ENCODE measurements at places on chromosomes 16 and 17. TPM values are rescaled to one million over a fixed set of nuclear protein-coding genes. Genes with fewer than 3 reads are reported as not detected.

GRCh38 chr17:47265983-47266541 is 12.4 kb downstream of the ITGB3 start:
- peak; percentile 45 for DNase-seq

DNA sequence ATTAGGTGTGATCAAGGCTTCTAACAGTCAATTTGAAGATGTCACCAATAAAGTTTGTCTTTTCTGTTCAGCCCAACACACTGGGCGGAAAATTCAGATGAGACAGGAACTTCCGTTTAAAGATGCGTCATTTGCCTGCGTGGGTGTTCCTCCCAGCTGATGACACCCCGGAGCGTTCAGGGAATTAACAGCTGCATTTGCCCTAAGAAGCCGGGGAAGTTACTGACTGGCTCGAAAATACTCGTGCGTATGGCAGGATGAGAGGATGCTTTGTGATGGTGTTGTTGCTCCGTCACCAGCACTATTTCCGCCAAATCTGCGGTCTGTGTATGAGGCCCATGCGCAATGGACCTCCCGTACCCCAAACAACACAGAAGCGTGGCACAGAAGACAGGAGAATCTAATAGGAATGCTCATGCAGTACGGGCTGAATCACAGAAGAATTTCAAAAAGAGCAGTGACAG is 11.9 kb upstream of the PVALEF start:
- DNase-seq: peak; percentile 12

DNA sequence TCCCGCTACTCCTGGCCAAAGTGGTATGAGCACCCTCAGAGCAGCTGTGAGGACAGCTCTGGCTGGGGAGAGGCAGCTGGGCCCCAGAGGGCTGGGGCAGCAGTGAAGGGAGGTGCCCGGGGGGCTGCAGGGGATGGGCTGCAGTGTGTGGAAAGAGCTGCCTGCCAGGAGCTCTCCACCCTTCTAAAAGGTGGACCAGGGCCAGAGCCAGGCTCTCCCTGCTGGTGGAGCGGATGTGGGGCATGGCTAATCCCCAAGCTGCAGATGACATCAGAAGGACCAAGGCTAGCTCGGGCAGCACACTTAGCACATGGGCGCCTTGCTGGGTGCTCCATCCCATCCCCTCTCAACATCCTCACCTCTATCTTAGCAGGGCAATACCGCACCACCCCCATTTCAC is 103.1 kb downstream of the SDK2 start:
- DNase-seq: peak; percentile 38

- DNase-seq: peak; percentile 50
These were observed 20.2 kb upstream of the GUCY2D start for GRCh38 chr17:7982173-7982572.

GRCh38 chr17:74433421-74434121 is 1.7 kb downstream of the GPRC5C start:
- DNase-seq: no peak

Gene FBXO39
- total RNA-seq: 0.92 TPM

GRCh38 chr17:8188263-8188839 is 1.6 kb downstream of the BORCS6 start:
- DNase-seq: no peak

GRCh38 chr17:66287911-66288310 is 14.5 kb upstream of the PRKCA start:
- DNase-seq: no peak

Gene GALK1
- total RNA-seq: 6.8 TPM

DNA sequence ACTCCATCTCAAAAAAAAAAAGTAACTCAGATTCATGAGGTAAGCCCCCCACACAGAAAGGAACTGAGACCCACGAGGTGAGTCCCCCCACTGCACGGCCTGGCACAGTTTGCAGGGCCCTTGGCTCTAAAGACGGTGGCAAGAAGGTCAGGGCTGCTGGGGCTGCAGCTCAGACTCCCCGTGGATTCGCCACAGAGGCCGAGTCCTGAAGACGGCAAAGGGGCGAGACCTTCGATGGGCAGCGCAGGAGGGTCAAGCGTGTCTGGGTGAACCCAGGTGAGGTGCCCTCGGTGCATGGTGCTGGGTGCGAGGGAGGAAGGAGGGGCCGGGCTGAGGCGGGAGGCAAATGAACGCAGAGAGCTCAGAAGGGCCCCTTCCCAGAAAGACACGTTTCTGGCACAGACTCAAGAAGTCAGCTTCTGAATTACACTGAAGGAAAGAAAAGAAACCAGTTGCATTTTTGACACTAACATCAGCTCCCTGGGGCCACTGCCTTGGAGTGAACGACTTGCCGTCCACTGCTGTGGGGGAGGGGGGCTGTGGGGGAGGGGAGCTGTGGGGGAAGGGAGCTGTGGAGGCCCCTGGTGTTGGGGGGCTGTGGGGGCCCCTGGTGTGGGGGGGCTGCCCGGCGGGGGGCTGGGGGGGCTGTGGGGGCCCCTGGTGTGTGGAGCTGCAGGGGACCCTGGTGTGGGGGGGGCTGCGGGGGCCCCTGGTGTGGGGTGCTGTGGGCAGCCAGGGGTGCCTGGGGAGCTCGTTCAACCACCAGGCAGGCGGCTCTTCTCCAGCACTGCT is 69.8 kb upstream of the METRNL start:
- no peak for DNase-seq

GRCh38 chr16:31487071-31487719 is 4.3 kb downstream of the SLC5A2 start:
- no peak for DNase-seq

DNA sequence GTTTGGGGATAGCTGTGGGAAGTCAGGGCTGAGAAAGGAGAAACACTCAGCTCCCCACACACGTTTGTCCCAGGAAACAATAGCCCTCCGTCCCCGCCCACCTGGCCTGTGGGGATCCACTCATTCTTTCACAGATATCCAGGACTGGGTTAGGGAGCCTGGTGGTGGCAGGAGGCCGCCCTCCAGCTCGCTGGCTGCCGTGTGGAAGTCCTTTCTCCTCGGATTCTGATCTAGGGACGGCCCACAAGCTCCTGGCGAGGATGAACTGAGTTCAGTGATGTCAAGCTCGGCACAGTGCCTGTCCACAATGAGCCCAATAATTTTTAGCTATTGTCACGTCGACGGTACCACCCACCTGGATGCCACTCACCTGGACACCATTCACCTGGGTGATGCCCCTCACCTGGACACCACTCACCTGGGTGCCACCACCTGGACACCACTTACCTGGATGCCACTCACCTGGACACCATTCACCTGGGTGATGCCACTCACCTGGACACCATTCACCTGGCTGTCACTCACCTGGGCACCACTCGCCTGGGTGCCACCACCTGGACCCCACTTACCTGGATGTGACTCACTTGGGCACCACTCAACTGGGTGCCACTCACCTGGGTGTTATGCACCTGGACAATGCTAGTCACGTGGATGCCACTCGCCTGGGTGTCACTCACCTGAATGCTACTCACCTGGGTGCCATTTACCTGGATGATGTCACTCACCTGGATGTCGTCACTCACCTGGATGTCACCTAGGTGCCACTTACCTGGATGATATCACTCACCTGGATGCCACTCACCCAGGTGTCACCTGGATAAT is 172.5 kb upstream of the FOXF1 start:
- DNase-seq: no peak

- no peak for DNase-seq
These were observed 11.5 kb downstream of the INPP5K start for GRCh38 chr17:1504866-1505265.

Gene PRAC2
- not detected for total RNA-seq

Gene CAPNS2
- 5.6 TPM for total RNA-seq

DNA sequence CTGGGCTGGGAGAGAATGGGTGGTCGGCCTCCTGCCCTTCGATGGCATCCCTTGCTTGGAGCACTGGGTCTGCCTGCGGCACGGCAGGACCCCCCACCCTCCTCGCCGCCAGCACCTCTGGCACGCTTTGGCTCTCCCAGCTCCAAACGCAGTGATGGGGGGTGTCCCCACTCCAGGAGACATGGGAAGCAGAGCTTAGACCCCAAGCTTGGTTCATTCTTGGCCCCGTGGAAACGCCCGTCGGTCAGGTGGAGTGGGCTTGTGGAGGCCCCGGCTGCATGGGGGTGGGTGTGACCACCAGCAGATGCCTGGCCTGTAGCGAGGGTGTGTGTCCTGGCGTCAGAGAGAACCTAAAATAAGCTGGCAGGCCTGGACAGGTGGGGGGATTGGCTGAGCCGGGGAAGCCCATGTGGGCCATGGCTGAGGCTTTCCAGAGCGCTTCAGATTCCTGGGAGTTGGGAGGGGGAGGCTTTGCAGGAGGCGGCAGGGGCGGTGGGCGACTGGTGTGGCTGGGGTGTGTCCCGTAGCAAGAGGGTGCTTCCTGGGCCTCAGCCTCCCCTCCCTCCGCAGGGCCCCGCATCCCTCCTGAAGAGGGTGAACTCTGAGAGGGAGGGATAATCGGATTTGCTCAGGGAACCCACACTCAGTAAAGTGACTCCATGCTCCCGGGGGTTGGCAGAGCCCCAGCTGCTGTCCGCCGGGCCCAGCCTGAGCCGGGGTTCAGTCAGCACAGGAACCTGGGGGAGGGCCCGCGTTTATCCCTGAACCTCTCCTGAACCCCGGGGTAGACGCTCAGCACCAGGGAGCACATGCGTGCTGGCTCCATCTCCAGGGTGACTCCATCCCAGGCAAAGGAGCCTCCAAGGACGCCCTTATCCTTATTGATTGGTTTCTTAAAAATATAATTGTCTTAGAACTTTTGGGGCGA is 3.4 kb downstream of the CACNA1H start:
- DNase-seq: no peak

DNA sequence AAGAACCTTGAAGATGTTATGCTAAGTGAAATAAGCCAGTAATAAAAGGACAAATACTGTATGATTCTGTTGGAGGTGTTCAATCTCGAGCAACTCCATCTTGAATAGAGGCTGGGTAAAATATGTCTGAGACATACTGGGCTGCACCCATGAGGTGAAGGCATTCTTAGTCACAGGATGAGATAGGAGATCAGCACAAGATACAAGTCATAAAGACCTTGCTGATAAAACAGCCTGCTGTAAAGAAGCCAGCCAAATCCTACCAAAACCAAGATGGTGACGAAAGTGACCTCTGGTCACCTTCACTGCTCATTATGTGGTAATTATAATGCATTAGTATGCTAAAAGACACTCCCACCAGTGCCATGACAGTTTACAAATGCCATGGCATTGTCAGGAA is 98.1 kb downstream of the RGS9 start:
- no peak for DNase-seq

- no peak for DNase-seq
These were observed 83.9 kb downstream of the SPECC1 start for GRCh38 chr17:20092973-20093626.

Gene KRTAP1-1
- total RNA-seq: not detected

Gene SOST
- not detected for total RNA-seq

DNA sequence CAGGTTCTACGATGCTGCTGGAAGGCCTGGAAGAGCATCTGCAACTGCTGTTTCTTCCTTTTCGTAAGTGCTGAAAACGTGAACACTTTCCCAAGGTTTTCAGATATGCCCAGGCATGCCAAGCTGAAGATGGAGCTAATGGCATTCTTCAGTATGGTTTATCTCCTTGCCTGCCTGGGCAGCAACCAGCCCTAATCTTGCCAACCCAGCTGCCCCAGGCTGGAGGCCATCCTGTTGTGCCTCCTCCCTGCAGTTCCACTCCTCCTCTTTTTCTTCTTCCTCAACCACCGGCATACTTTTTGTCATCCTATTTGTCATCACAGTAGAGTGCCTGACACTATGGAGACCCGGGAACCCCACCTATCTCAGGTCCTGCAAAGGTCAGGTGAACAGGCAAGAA is 1849.3 kb downstream of the TP53TG3F start:
- no peak for DNase-seq

Gene SLC16A5
- 3.4 TPM for total RNA-seq

DNA sequence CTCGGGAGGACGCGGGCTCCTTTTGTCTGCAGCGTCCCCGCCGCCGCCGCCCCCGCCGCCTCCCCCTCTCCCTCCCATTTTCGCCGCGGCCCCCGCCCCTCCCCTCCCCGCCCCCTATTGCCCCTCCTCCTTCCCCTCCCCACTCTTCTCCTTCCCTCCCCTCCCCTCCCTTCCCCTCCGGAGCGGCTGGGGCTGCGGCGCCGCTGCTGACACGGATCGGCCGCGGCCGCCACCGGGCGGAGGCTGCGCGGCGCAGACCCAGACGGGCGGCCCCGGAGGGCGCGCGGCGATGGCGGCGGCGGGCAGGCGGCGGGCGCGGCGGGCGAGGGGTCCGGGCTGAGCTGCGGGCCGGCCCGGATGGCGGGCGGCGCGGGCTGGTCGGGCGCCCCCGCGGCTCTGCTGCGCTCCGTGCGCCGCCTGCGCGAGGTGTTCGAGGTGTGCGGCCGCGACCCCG is at the start of gene RAB11FIP4:
Gene RAB11FIP4 (plus strand): TSS at position 180 of the 454 bp plus-strand sequence. CDS start 178 bp downstream, at position 358.
- DNase-seq: no peak

DNA sequence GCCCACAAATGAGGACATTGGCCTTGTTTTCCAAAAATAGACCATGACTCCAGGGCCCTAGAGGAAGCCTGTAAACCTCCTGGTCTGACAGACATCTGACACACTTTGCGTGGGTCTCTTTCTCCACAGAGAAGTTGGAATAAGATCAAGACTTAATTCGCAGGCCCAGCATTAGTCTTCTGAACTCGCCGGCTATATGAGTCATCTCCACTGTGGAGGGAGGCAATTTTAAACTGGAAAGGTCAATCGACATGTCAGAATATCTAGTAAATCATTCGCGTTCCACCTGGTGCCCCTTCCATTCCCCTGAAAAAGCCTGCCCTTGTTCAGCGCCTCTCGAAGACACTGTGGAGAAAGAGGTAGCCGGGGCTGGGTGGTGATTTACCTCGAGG is 140.1 kb downstream of the CLEC16A start:
- no peak for DNase-seq

Gene KCNJ18
- total RNA-seq: not detected

DNA sequence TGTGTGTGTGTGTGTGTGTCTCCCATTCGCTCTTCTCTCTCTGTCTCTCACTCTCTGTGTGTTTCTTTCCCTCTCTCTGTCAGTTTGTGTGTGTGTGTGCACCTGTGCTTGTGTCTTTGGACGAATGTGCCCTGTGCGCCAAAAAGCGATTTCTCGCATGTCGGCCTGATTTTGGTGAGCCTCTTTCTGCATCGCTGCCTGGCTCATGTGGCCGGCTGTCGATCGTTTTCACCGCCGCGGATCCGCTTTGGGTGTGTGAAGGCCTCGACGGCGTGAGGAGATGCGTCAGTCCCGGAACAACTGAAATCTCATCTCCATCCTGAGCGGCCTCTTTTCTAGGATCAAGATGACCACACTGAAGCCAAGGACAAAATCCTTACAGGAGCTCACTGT is 609.0 kb downstream of the KCNJ18 start:
- DNase-seq: no peak

Gene MLST8
- total RNA-seq: 29.2 TPM

DNA sequence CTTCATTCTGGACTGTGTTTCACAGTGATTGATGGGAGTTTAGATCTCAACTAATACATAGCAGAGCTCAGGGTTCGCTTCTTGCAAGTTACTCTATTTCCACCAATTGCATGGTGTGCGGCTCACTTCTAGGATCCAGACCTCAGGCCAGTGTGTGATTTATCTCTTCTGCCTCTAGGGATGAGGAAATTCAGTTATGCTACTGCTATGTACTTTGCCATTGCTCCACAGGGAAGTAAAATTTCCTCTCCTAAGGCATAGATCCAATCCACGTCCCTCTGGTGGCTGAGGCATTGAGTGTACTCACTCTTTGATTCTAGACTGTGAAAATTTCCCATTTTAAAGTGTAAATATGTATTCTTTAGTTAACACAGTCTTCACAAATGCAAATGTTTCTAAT is 214.1 kb downstream of the HS3ST3B1 start:
- no peak for DNase-seq

Gene CDRT15
- not detected for total RNA-seq

Gene PRKCB
- total RNA-seq: not detected

GRCh38 chr17:40854175-40854814 is 12.7 kb downstream of the KRT12 start:
- DNase-seq: peak; percentile 54

Gene CIITA
- total RNA-seq: not detected

GRCh38 chr16:31083556-31083955 is 5.2 kb downstream of the PRSS53 start:
- DNase-seq: no peak
